ENCODE measurements at places on chromosomes 3 and 15.

GRCh38 chr3:30704931-30705890 lies 98.8 kb downstream of the TGFBR2 start:
- DNase-seq = no peak

DNA sequence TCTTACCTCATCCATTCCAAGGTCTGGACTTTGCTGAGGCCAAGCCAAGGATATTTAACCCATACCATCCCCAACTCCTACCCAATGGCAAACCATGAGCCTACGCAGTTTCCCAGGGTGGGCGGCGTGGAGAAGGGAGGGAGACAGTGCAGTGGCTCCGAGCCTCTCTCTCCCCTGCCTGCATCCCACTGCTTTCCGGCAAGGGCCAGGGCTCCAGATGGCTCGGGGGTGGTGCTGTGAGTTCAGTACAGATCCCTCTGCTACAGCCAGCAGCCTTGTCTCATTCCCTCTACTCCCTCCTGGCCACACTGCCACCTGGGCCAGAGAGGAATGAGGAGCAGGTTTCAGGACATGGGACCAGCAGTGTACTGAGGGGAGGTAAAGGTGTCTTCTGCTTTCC lies 44.3 kb upstream of the APEH start:
- no peak for DNase-seq

DNA sequence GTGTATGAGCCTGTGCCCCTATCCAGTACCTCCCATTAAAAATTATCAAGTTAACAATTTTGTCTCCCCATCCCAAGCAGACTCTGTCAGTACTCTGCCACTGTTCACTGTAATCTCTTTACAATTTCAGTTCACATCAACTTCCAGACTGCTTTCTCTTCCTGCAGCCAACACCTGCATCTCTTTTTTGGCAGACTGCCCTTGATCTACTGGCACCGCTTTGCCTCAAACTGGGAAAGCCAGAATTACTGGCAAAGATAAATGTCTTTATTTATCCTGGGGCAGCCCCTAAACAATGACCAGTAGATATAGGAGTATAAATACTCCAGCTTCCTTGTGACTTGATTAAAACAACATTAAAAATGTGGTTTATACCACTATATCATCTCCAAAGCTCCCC lies 494.1 kb downstream of the ZNF385D start:
- DNase-seq = no peak

GRCh38 chr3:4999531-5000184 lies 20.4 kb downstream of the BHLHE40 start:
- DNase-seq = no peak

DNA sequence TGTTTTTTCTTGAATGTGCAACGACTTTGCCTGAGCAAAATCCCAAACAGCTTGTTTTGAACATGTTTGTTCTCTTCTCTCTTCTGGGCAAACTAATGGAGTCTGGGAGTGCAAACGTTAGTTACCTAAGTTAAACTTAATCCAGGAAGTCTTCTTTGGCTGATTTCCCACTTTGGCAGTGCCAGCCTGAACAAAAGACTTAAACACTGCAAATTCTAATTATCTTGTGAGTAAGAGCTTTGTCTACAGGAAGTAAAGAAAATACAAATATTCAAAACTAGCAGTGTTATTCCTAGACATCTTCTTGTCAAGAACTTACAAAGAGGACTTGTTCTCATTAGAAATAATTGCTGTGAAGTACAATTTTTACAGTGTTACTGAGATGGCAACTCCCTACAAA lies 16.7 kb upstream of the DENND6A start:
- DNase-seq = no peak

DNA sequence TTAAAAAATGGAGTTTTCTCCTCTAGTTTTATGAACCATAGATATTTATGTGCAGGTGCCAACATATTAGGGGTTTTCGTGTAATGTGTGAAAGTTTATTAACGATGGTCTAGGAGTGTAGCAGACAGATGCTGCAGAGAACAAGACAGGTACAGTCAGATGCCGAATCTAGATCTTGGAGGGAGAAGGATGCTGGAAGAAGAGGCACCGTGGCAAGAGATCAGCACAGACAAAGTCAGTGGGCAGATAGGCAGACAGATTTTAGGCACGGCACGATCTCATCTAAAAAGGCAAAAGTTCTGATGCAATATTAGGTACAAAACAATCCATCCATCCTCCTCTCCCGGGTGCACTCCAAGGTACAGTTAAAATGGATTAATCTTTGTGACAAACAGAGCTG lies 161.6 kb downstream of the TIGIT start:
- DNase-seq = no peak

GRCh38 chr15:25772500-25772899 lies 90.6 kb downstream of the ATP10A start:
- no peak for DNase-seq

GRCh38 chr3:52874160-52874701 lies 23.1 kb downstream of the STIMATE start:
- DNase-seq = no peak

GRCh38 chr15:81930582-81931369 lies 115.0 kb downstream of the MEX3B start:
- no peak for DNase-seq

DNA sequence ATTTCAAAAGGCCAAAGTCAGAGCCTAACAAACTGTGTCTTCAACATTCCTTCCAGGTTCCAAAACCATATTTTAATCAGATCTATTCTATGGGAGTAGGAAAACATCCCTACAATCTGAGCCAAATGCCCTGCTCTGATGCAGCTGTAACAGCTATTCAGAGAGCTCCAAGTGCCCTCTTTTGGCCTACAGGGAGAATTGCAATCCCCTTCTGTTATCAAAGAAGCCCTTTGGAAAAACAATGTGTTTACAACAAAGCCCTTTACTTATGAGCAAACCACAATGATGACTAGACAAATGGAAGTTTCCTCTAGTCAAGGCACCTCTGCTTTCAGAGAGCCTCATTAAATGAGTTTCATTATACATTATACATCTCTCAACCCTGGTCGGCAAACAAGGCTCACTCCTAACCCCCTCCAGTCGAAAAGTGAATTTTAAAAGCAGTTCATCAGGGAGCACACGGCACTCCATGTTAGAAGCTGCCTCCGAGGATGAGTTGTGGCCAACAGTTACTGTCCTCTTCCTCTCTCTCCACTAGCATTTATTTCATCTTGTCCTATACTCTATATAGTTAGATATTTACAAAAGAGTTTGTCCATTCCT lies 42.6 kb upstream of the TMCO5A start:
- no peak for DNase-seq

- DNase-seq = no peak
Observed at GRCh38 chr3:16864610-16865313, 20.0 kb upstream of the PLCL2 start.

- no peak for DNase-seq
Observed at GRCh38 chr3:163779396-163780344, 1298.6 kb downstream of the SI start.
